ENCODE measurements at places on chromosomes 13 and 19. TPM values are rescaled to one million over a fixed set of nuclear protein-coding genes. Genes with fewer than 3 reads are reported as not detected.

DNA sequence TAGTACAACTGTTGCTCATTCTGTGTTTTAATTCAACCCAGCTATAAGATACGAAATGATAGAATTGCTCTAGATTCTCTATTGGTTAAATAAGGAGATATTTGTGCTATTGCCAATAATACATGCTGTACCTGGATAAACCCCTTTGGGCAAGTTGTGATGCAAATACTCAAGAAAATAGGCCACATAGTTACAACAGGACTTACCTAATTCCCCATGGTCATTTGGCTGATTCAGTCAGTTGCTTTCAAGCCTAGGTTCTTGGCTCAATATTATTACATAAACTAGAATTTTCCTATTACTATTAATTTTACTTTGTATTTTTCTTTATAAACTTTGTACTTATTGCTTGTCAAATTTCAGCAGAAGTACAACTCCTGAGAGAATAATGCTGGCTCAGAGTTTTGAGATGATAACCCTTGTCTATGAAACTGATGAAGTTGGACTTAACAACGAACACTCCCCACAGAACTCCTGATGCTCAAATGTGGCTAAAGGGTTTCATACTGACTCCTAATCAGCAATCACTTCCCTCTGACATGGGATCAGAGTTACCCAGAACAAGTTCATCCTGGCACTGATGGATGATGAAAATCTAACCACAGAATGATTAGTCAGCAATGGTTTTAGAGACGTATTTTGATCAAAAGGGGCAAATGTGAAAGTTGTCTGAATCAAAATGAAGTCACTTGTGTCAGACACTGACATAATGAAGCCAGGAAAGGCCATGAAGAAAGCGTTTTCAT, 221.1 kb downstream of the ITGBL1 start:
- DNase-seq: no peak
- no peak overlapping the region for H3K27ac ChIP-seq
- no peaks in the 10 kb centered on the region for H3K4me1 ChIP-seq
- no peaks in the 10 kb centered on the region for H3K36me3 ChIP-seq
- no peaks in the 10 kb centered on the region for H3K27me3 ChIP-seq

GRCh38 chr13:110228936-110229904, 77.7 kb downstream of the COL4A1 start:
- no peaks in the 10 kb centered on the region for H3K27me3 ChIP-seq
- H3K4me3 ChIP-seq: no peak overlapping the region

GRCh38 chr13:93646245-93646644, 419.6 kb downstream of the GPC6 start:
- peaks cover 5% of the 10 kb centered on the region for H3K4me1 ChIP-seq
- H3K36me3 ChIP-seq: no peaks in the 10 kb centered on the region
- no peak overlapping the region for H3K27ac ChIP-seq
- H3K27me3 ChIP-seq: no peaks in the 10 kb centered on the region

DNA sequence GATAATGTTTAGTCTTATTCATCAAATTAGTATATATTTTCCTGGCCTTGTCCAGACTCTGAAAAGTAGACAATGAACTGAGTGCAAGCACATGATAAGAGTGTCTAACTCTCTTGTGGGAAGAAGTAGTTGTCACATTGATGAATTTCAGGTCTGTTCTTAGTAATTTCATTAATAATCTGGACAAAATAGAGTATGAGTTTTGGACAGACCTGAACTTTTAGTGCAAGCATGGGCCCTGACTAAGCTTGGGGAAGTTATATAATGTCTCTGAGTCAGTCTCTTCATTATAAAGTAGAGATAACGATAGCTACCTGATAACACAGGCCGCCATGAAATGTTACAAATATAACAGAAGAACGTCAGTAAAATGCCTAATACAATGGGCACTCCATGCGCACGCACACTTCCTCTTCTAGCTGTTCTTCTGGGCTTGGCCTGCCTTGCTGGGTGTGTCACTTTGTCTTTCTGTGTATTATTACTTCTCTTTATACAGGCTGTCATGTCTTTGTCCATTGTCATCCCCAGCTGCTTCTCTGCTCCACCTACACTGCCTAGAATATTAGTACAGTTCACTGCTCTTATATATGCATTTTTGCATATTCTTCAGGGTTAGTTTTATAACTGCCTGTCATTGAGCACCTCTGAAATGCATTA, 129.1 kb upstream of the HTR2A start:
- no peak for DNase-seq
- H3K4me1 ChIP-seq: no peaks in the 10 kb centered on the region
- H3K27me3 ChIP-seq: no peaks in the 10 kb centered on the region
- H3K27ac ChIP-seq: no peak overlapping the region
- H3K4me3 ChIP-seq: no peak overlapping the region

CASP14 gene
- total RNA-seq: not detected

DNA sequence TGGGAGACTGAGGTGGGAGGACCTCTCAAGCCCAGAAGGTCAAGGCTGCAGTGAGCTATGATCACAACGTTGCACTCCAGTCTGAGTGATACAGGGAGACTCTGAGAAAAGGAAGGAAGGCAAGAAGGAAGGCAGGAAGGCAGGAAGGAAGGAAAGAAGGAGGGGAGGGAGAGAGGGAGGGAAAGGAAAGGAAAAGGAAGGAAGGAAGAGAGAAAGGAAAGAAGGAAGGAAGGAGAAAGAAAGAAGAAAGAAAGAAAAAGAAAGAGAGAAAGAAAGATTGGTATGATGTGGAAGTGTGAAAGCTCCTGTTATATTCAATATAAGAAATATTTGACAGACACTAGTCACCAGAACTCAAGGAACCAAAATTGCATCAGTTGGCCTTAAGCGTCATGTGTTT, 32.5 kb upstream of the CEBPG start:
- no peak overlapping the region for H3K4me3 ChIP-seq
- no peaks in the 10 kb centered on the region for H3K4me1 ChIP-seq
- no peaks in the 10 kb centered on the region for H3K36me3 ChIP-seq
- no peak overlapping the region for H3K27ac ChIP-seq

GRCh38 chr19:28281676-28282075, 931.3 kb downstream of the UQCRFS1 start:
- DNase-seq: no peak
- no peak overlapping the region for H3K27ac ChIP-seq
- H3K36me3 ChIP-seq: no peaks in the 10 kb centered on the region
- H3K27me3 ChIP-seq: no peaks in the 10 kb centered on the region

DNA sequence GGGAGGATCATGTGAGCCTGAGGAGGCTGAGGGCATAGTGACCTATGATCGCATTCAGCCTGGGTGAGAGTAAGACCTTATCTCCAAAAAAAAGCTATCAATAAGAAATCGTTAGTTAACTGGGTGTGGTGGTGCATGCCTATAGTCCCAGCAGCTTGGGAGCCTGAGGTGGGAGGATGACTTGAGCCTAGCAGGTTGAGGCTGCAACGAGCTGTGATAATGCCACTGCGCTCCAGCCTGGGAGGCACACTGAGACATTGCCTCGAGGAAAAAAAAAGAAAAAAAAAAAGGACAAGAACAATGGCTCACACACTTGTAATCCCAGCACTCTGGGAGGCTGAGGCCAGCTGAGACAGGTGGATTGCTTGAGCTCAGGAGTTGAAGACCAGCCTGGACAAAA, 16.2 kb downstream of the PSPC1 start:
- DNase-seq: no peak
- H3K36me3 ChIP-seq: peaks cover 26% of the 10 kb centered on the region
- H3K4me1 ChIP-seq: peaks cover 6% of the 10 kb centered on the region
- no peaks in the 10 kb centered on the region for H3K27me3 ChIP-seq
- H3K27ac ChIP-seq: no peak overlapping the region
- no peak overlapping the region for H3K4me3 ChIP-seq

- peaks cover 6% of the 10 kb centered on the region for H3K36me3 ChIP-seq
- no peaks in the 10 kb centered on the region for H3K27me3 ChIP-seq
- no peak overlapping the region for H3K27ac ChIP-seq
- H3K4me1 ChIP-seq: no peaks in the 10 kb centered on the region
These were observed 25.3 kb upstream of the ZNF14 start for GRCh38 chr19:19758164-19758563.

LRRC25 gene
- total RNA-seq: 6.9 TPM

Measured in ascending aorta (tissue), 2 donors.